ENCODE measurements at places on chromosomes 11 and 22.

GRCh38 chr11:1181853-1182535 lies 24.2 kb downstream of the MUC5AC start:
- no peak for DNase-seq

GRCh38 chr11:128525411-128526243 lies 61.7 kb downstream of the ETS1 start:
- DNase-seq: no peak

DNA sequence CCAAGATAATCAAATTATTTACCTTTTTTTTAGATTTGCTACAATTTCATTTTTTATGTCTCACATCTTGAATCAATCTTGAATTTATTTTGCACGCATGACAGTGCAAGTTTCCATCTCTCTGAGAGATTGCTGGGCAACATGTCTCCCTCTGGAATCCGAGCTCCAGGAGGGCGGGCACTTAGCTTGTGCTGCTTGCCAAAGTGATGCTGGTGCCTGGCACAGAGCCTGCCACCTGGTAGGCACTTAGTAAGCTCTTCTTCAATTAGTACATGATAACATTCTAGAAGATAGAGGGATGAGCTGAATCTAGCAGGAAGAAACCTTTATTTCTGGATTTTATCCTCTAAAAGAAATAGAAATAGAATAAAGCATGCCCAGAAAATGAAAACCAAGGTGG lies 27.5 kb upstream of the OR9I1 start:
- DNase-seq: no peak

DNA sequence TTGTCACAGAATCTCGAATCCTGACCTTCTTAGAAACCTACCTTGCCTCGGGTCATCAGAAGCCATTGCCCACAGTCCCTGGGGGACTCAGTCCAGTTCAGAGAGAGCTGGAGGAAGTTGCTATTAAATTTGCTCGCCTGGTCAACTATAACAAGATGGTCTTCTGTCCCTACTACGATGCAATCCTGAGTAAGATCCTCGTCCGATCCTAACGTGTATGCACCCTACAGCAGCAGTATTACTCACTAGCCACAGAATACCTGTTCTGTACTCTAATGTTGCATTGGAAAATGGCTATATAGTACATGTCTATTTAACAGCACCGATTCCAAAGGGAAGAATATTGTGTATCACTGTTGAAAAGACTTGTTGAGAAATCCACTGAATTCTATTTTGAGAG lies 33.1 kb downstream of the TCP11L1 start:
- no peak for DNase-seq

- no peak for DNase-seq
These were observed 318.3 kb downstream of the MN1 start for GRCh38 chr22:27483095-27483785.

DNA sequence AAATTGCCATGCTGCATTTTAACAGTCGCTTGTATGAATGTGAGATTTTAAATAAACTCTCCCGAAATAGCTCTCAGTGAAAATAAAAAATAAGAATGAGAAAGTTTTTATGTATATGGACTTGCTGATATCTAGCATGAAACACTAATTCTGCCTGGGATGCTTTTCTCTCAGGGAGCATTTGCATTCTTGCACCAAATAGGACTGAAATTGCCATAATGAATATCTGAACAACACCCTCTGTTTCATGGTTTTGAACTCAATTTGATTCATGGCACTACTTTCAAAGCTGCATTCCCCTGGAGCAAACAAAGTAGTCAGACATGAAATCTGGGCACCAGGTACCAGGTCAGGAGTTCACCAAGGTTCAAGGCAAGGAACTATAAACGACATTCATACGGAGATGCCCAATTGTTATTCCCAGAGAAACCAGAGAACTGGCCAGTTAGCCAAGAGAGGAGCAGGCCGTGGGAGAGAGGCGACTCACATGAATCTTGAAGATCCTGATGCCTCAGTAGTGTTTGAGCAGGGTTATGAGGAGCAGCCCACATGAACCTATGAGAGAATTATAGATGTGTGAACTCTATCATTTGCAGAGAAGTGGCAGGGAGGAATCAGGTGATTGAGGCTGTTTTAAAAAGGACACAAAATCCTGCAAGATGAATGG lies 270.6 kb upstream of the ZC3H12C start:
- DNase-seq: no peak

DNA sequence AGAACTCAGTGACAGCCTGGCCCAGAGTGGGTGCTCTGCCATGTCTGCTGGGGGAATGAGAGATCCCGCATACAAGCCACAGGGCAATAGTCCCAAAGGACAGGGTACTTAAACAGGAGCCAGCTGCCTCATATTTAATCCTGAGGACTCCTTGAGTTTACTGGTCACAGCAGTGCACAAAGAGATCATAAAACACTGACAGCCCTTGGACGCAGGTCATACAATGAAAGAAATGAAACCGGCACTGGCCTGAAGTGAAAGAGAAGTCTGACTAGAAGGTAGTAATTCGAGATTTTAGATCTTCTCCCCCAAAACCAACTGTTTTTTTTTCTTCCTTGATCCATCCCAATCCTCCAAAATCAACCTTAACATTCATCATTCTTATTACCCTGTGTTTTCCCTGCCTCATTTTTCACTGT lies 299.8 kb upstream of the SYN3 start:
- DNase-seq: no peak
